ENCODE measurements at places on chromosomes 2 and 18.

DNA sequence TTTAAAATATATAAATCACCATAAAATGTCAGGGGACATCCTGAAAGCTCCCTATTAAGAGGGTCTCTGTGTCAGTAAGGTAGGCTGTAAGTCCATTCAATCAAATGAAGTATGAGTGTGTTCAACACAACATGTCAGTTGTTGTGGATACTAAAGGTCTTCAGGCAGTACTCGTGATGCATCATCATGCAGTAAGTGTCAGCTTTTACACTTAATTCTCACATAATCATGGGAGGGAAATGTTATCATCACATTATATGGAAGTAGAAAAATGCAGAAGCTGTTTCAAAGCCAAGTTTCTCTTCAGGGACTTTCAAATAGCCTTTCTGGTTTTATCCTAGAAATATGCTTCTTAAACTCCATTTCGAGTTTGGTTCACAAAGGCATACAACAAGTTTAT, 477.1 kb upstream of the ID2 start:
- no peak for DNase-seq

DNA sequence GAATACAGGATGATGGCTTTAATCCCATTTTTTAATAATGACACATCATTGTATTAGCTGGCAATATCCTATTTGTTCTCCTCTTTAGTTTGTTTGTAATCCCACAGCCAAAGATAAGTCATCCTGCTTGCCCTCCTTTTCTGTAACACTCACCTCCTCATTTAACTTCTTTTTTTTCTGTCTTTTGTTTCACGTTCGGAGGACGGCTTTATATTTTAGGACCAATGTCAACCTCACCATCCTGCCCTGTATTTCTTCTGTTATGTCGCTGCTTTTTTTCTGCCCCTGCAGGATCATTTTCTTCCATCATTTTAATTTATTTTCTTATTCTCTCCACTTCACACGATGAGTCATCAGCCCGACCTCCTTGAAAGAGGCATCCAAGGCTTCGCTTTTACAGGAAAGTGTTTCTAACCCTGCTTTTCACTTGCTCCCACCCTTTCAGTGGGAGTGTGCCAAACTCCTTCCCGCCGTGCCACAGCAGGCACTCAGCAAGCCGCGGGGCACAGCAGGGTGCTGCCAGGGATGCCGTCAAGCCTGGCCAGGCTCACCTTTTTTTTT, 11.4 kb downstream of the RAB31 start:
- DNase-seq, result peak; percentile 82

DNA sequence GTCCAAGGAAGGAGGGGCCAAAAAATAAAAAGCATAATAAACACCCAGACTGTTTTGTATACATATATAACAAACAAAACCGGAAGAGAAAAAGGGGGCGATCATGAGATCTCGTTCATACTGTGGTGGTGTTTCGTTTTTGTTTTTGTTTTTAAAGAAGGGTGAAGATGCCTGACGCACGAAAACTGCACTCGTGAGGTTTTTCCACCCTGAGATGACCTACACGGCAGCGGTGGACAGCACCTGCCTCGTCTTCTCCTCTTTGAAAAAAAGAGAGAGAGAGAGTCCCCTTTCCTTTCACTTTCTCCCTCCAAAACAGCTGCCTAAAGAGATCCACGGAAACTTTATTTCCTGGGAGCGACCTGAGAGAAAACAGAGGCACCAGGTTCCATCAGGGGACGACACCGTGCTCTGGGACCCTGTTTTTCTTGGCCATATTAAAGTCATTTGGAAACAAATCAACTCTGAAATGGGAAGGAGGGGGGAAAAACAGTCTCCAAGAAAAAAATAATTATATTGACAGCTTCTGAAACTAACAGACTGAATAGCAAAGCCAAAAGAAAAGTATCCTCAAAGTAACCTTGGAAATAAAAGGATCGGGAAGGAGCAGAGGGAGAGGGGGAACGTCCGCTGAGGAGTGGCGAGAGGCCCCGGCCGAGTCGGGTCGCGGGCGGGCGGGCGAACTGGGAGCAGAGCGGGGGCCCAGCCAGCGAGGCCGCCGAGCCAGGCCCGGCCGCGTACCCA, 3.5 kb downstream of the POU3F3 start:
- no peak for DNase-seq

DNA sequence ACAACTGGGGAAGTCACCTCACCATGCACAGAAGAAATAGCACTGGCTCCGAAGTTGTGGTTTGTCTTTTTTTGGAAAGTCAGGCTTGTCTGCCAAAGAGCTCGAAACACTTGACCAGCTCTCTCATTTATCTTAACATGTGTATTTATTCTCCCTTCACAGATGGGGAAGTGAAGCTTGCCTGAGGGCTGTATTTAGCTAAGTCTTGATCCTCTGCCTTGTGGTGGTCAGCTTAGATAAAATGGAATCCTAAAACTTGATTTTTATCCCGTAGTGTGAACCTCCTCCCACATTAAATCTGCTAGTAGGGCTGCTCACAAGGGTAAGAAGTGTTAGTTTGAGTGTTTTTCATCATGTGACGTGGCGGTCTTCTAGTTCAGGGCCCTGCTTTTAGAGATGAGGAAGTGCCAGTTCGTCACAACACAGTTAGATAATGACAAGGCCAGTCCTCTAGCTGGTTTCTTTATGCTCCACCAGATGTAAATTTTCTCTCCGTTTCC, 89.7 kb downstream of the TMEM247 start:
- DNase-seq, result peak; percentile 82

DNA sequence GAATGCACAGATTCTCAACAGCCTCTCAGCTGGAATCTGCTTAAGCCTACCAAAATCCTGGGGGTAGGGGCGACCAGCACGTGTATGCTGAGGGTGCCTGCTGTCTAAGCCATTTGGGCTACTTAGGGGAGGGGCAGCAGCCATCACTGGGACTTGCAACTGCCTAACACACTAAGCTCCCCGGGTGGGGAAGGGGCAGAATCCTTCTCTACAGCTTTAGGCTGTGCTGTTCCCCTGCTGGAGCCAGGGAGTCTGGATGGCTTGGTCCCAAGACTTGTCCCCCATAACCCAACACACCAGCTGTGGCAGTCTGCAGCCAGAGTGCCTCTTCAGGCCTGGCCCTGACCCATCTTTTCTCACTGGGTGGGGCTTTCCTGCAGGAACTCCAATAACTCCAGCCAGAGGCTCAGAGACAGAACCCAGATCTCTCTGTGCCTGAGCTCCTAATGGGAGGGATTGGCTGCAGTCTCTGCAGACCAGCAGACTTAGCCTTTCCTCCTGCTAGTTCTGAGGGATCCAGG, 305.4 kb upstream of the RND3 start:
- DNase-seq, result no peak

- no peak for DNase-seq
Observed at GRCh38 chr2:60538101-60538500, 15.4 kb downstream of the BCL11A start.

- peak; percentile 80 for DNase-seq
Observed at GRCh38 chr18:8391068-8391467, 218.2 kb upstream of the RAB12 start.

GRCh38 chr2:11835403-11835802, 89.0 kb downstream of the LPIN1 start:
- DNase-seq, result no peak

- DNase-seq, result no peak
Observed at GRCh38 chr2:14778015-14778414, 145.5 kb downstream of the LRATD1 start.

DNA sequence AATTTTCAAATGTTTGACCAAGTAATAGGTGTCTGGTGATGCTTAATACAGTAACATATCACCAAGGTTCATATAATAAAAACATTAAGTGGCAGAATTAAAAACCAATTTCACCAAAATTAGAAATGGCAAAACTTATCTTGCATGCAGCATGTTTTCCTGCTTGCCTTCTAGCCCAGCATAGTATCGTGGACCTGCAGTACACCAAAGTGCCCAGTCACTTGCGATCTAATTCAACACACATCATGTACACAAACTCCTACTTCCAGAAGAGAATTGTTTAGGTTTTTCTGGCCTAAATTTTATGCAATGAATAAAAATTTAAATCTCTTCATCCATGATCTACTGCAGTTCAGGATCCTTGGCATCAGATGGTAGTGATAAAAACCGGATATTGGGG, 28.9 kb downstream of the LPIN2 start:
- DNase-seq, result no peak

DNA sequence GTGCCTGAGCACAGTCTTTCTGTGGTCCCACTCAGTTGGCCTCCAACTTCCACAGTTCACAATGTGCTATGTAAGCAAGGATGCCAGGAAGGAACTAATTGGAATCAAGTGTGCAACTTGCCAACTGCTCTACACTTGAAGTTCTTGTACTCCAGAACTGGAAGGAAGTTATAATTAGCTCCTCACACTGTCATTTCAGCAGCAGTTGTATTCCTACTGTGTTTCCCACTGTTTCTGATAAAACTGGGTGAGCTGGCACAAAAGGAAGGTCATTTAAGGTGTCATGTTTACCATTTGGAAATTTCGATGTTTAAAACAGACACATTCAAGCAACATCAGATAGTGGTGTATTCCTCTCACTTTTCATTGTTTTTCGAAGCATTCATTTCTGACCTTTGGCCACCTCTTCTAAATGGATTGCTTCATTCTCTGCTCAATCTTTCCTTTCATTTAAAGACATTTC, 84.2 kb downstream of the ANTXR1 start:
- no peak for DNase-seq

GRCh38 chr2:127407661-127408003, 10.6 kb upstream of the PROC start:
- no peak for DNase-seq

DNA sequence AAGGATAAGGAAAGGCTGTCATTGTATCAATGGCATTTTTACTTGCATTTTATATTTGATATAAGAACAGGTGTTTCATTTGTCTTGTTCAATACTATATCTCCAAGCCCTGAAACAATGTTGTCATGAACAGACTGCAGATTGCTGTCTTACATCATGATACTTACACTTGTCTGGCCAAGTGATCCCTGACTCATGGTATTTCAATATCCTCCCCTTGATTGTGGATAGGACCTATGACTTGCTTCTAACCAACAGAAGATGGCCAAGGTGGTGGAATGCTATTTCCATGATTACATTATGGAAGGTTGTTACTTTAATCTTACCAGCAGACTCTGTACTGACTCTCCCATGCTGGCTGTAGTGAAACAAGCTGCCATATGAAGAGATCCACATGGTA, 471.1 kb downstream of the CCDC85A start:
- DNase-seq, result peak; percentile 18

GRCh38 chr18:73352546-73352945, 484.8 kb upstream of the NETO1 start:
- peak; percentile 63 for DNase-seq

DNA sequence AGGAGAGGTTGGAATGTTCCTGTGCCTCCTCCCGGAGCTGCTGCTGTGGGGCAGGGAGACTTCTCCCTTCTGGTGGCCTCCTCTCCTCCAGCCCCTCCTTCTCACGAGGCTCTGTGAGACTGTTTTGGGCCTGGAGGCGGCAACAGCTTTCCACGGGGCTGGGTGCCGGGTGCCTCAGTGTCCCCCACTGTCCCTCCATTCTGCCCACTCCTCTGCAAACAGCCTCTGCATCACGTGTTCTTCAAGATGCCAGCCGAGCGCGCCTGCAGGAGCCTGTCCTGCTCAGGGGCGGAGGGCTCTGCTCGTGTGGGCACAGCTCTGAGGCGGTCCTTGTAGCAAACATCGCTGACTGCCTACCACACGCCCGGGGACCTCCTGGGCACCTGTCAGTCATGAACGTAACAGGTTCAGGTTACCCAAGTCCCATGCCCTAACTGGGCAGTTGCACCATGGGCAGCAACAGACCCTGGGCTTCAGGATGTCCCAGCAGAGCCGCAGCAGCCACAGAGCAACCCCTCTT, 70.8 kb downstream of the RRM2 start:
- no peak for DNase-seq

- no peak for DNase-seq
Observed at GRCh38 chr2:170680172-170680941, 34.8 kb upstream of the SP5 start.

GRCh38 chr2:70420143-70420542, 118.3 kb upstream of the FAM136A start:
- DNase-seq, result no peak

- peak; percentile 21 for DNase-seq
Observed at GRCh38 chr2:7994397-7994951, 687.4 kb upstream of the ID2 start.

DNA sequence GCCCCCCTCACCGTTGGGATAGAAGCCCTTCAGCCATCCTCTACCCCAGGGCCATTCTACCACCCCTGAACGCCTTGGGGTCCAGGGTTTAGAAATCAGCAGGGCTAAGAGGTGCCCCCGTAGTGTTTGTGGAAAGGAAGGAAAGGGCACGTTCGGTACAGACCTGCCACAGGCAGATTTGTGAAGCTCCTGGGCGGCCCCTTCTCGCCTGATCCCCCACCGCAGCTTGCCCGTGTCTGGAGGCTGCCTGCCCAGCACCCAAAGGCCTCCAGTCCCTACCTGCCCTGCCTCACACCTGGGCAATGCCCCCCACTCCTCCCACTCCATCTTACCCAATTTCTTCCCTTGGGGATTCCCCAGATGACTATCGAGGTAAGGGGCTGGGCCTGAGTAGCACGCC, 21.2 kb downstream of the ATP6V1C2 start:
- DNase-seq, result no peak

- DNase-seq, result no peak
Observed at GRCh38 chr2:163943403-163944346, 207.9 kb upstream of the FIGN start.

DNA sequence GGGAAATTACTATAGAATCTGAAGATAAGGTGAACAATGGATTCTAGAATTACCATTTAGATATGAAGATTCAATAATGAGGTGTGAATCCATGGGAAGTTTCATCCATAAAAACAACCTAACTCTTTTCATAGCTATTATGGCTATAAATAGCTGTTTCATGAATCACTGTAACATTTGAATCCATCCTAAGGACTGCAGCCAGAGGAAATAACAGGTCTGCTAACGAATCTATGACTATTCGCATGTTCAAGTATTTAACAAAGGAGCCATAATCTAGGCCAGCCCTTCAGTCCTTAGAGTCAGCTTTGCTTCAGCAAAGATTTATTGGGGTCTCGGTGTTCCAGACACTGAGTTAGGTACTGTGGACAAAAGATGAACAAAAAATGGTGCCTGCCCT, 87.1 kb downstream of the MYOM1 start:
- no peak for DNase-seq

DNA sequence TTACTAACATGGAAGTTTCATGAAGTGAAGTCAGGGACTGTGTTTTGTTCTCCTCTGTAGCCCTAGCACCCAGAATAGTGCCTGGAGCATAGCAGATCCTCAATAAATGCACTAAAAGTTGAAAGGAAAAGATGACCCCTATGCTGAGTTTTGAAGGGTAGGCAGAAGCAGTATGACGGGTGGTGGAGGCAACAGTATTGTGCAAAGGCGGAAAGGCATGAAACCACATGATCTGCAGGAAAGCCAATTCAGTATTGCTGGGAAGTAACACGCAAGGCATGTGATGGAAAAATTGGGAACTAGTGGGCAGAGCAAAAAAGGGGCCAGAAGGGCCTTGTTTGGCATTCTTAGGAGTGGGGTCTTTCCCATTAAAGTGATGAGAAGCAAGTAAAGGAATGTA, 23.1 kb downstream of the DTNB start:
- DNase-seq, result no peak

All from fibroblast of the aortic adventitia (primary cell).